ENCODE measurements at places on chromosomes 2 and 18.

- DNase-seq: no peak
Observed at GRCh38 chr2:164620457-164620856, 825 bp downstream of the GRB14 start.

- DNase-seq: no peak
Observed at GRCh38 chr2:10371441-10372196, 68.9 kb downstream of the HPCAL1 start.

DNA sequence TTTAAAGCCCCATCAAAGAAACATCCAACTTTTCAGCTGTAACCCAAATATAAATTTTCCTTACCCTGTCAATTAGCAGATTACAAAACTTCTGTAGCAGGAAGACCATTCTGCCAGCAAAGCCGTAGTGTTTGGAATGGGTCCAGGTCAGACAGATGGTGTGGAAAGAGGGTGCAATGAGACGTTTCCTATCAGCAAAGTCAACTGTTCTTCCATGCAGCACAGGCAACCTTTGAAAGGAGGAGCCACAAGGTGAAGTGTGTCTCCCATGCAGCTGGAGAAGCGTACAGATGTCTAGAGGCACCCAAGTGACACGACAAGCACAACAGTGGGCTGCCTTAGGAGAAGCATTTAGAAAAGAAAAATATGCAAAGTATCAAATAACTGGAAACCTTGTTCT, 83.7 kb downstream of the SP3 start:
- DNase-seq: no peak

DNA sequence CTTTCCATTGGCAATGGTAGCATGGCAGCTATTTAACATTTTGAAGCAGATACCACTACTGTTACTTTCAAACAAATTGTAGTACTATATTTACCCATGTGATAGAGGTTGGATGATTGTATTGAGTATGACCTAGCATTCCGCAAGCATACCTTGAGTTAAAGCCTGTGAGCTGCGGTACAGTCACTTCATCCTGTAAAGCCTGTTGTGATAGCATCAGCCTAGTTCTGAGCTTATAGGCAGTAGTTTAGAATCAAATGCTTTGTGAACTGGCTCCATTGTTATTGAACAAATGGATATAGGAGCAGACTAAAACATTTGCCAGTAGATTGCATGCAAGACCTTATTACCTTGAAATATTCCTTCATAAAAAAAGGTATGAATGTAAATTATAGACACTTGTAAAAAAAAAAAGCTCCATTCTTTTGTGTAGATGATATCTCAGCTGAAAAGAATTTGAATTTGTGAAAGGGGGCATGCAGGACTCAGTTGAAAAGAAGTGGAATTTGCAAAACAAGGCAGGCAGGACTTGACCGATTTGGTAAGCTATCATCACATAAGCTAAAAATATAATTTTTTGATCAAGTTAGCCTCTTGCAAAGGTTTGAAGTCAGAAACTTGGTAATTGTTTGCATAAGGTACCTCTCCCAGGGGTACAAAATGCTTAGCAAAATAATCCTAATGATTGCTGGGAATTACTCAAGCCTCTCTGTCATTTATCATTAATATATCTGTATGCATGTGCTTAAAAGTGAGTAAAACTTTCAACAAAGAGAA, 138.5 kb upstream of the ITGA4 start:
- DNase-seq: no peak

All from left lobe of liver (tissue), 2 donors.